ENCODE measurements at places on chromosomes 2 and 18. TPM values are rescaled to one million over a fixed set of nuclear protein-coding genes. Genes with fewer than 3 reads are reported as not detected.

- DNase-seq: no peak
Observed at GRCh38 chr2:162106146-162106551, 32.1 kb upstream of the DPP4 start.

GRCh38 chr2:61470122-61470951 is 550 bp downstream of the USP34 start:
- peak; percentile 82 for DNase-seq

- no peak for DNase-seq
Observed at GRCh38 chr2:2018713-2019410, 274.5 kb upstream of the PXDN start.

POU3F3 gene
- not detected for total RNA-seq

DNA sequence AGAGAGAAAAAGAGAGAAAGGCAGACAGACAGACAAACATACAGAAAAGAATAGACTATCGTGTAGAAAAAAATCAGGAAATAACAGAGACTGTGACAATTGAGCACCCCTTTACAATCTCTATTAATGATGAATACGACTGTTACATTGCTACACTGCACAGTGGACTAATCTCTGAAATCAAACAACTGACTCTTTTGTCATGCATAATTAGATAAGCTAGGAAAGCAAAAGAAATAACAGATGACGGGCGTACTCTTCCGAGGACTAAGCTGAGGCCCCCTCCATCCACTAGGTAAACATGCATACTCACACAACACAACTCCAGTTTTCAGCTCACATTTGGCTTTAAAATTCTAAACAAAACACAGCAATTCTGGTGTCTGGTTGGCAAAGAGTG is 267.0 kb downstream of the NOL4 start:
- no peak for DNase-seq

DNA sequence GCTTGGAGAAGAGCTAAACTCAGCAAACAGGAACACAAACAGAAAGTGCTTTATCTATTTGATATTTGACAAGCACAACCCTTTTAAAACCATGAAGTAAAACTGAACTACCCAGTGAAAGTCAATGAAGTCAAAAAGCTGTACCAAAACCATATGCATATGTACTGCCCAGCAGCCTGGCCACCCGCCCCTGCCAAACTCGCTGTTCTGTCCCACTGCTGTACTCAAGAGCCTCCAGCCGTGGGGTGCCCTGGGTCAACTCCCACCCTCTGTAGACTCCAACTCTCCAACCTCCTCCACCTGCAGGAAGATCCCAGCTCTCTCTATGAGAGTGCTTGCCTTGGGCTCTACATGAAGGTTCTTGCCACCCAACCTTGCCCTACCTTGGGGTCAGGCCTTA is 268.2 kb downstream of the AGPS start:
- DNase-seq: no peak

- no peak for DNase-seq
Observed at GRCh38 chr2:64111426-64111825, 32.8 kb downstream of the PELI1 start.

DNA sequence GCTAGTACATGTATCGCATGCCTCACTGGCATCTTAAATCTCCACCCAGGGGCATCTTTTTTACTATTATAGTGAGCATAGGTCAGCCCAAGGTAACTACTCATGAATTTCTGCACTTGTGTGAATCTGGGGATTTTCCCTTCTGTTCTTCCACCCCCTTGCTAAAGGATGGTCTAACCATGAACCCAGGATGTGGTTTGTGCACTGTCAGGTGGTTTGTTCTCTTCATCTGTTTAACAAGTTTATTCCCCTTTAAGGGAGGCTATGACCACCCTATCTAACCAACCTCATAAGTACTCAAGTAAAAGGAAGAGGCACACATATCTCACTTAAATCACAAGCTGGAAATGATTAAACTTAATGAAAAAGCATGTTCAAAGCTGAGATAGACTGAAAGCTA is 243.0 kb downstream of the RPRM start:
- no peak for DNase-seq

DOCK10 gene
- total RNA-seq: 0.96 TPM
